ENCODE measurements at places on chromosomes 11 and 22.

DNA sequence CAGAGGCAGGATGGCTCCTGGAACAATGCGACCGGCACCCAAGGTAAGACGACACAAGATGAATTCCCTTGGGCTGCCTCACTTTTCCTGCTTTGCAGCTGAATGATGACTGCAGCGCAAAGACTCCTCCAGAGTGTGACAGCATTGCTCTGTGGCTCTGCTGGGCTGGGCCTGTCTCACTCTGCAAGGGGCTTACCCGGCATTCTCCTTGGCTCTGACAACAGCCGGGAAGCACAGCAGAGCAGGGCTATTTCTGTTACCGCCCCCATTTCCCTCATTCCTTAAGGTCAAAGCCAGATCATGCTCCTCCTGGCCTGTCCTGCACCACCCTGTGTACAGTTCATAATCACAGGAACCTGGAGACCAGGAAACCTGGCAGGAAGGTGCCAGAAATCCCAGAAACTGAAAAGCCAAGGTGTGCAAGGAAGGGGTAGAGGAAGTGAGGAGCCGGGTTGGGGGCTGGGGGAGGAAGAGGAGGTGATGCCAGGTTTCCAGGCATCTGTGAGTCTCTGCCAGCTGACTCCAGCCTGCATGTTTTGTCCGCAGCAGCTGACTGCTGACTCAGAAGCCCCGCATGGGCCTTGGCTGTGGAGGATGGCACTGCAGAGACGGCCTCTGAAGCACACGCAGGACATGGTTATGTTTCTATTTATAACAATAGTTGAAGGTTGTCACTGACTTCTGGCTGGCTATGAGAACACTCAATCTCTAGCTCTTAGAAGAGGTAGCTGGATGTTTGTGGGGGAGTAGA is 113.6 kb downstream of the MICAL3 start:
- no peak for DNase-seq

GRCh38 chr11:2432628-2433071 is 11.7 kb downstream of the TRPM5 start:
- DNase-seq: no peak

GRCh38 chr11:116366980-116367645 is 405.7 kb downstream of the BUD13 start:
- DNase-seq: no peak

- peak; percentile 78 for DNase-seq
Observed at GRCh38 chr11:64777449-64778222, 706 bp downstream of the SF1 start.

DNA sequence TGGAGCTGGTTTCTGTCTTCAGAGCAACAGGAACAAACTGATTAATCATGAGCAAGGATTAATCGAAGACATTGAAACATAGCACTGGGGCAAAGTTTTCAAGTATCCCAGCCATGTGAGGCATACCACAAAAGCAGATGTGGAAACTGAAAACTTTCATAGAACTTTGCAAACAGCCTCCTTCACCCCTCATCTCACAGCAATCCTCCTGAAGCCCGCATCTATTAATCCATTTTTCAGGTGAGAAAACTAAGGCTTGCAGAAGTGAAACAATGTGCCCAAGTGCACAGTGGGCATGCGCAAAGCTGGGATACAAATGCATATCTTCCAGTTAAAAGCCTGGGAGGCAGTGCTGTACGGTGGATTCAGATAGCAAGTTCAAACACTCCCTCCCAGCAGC is 58.6 kb upstream of the HMGXB4 start:
- no peak for DNase-seq

DNA sequence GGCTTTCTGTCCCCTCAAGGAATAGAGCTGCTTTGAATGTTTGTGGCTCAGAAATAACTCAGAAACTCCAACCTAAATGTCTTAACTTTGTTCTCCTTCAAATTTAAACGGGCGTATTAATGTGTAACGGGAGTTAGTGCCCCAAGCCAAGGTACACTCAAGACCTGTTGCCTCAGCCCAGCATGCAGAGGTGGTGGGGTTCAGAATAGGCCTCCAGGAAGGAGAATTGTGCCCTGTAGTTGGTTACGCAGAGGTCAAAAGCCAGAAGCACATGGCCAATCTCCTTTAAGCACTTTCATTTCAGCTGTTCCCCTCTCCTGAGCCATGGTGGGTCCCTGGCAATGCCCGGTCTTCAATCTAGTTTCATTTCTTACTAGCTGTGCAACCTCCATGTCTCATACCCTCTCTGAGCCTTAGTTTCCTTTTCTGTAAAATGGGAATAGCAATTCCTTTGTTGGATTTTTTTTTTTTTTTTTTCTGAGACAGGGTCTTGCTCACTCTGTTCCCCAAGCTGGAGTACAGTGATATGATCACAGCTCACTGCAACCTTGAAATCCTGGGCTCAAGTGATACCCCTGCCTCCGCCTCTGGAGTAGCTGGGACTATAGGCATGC is 4.2 kb downstream of the HMOX1 start:
- no peak for DNase-seq

DNA sequence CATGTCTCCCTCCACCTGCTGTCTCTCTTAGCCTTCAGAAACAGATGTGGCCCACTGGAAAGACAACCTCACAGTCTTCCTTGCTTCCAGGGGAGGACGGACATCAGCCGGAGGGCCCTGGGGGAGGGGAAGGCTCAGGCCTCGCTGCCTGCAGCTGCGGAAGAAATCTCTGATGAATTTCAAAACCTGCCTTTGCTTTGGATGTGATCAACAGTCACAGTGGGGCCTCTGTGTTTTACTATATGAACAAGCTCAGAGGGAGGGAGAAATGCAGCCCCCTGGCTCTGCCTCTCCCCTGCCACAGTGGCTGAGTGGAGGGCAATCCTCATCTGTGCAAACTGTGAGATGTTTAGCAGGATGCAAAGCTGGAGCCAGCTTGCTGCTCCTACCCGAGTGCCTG is 282.8 kb downstream of the NTM start:
- DNase-seq: no peak

DNA sequence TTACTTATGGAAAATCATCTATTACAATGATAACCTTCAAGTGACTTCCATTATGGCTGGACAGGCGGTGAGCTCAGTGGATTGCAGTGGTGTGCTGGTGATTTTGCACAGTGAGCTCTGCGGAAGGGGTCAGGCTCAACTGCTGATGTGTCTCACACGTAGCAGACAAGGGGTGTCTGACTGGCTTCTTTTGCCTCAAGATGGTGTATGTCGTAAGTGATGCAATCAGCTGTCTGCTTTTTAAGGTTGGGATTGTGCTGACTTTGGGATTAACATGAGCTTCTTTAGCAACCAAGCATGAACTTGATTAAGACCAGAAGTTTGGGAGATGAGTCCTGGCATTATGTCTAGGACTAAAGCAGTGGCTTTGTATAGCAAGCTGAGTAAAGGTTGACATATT is 49.5 kb downstream of the POLD3 start:
- no peak for DNase-seq
